ENCODE measurements at places on chromosomes 1 and 21.

DNA sequence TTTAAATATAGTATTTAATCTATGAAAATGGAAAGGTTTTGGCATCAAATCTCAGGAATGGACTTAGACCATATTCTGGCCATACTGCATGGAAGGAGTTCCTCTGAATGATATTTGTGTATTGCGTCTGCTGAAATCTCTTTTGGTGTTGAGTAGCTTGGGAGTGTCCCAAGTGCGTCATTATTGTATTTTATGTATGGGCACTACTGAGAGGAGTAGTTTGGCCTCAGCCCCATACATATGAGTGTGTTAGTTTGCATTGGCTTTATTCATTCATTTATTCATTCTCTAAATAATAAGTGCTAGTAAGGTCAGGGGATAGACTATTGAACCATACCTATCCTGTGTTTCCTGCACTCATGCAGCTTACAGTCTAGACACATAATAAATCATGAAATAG, 46.6 kb downstream of the CENPF start:
- no peak for DNase-seq

DNA sequence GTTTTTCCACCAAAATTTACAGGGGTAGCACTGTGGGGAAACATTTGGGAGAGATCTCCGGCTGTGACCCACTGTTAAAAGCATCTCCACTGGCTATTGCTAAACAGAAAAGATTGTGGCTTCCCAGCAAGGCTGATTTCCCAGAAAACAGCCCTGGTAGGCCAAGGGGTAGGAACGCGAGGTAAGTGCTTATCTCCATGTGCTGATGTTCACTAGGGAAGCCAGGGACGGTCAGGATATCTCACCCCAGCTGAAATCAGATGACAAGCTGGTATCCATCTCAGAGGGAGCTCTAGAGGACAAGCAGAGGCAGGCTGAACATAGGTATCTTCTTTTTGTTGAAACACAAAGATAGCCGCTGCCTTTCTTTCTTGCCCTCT, 63.6 kb downstream of the MIS18A start:
- DNase-seq = no peak

DNA sequence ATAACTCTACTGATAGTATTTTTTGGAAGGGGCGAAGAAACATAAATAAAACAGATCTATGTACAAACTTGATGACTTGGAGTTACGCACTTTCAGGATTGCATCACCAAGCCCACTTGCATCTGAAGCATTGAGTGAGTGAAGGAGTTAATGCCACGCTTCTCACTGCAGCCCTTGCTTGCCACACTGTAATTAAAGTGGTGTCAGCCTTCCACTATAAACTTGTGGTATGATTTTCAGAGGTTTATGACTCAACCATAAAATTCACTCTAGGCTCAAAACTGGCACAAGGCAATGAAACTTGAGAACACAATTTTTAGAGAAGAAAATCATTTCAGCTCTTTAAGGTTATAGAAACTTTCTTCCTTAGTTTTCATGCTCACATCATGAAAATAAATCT, 93.9 kb upstream of the PRMT6 start:
- DNase-seq = no peak

GRCh38 chr1:51236531-51237350, 668 bp downstream of the RNF11 start:
- DNase-seq = no peak

GRCh38 chr1:17136936-17137335, 17.7 kb upstream of the PADI2 start:
- no peak for DNase-seq

DNA sequence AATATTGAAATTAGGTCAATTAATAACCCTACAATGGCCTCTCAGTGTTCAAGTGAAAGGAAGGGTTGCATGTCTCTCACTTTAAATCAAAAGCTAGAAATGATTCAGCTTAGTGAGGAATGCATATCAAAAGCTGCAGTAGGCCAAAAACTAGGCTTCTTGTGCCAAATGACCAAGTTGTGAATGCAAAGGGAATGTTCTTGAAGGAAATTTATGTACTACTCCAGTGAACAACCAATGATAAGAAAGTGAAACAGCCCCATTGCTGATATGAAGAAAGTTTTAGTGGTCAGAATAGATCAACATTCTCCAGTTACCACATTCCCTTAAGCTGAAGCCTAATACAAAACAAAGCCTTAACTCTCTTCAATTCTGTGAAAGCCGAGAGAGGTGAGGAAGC, 10.0 kb downstream of the MAEL start:
- peak; percentile 17 for DNase-seq
